ENCODE measurements at places on chromosomes 13 and 19.

GRCh38 chr19:36246006-36246481 lies 31.1 kb downstream of the ZNF146 start:
- peak; percentile 8 for DNase-seq

GRCh38 chr19:4969772-4970531 lies 1.0 kb downstream of the KDM4B start:
- DNase-seq, result peak; percentile 32

DNA sequence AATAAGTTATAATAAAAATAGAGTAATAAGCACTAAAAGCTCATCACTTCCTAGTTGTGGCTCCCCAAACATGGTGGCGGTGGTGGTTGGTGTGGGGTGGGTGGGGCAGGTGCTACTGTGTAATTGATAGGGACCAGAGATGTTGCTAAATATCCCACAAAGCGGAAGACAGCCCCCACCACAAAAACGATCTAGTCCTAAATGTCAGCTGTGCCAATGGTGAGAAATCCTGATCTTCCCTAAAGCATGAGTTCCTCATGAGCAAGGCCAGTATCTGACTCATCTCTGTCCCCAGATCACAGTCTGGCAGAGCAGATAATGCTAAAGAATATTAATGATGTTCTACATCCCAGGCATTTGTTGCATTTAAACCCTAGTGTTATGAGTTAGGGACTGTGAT lies 1.9 kb upstream of the EDDM13 start:
- no peak for DNase-seq

GRCh38 chr13:95671597-95671996 lies 5.3 kb upstream of the DNAJC3 start:
- DNase-seq, result no peak

DNA sequence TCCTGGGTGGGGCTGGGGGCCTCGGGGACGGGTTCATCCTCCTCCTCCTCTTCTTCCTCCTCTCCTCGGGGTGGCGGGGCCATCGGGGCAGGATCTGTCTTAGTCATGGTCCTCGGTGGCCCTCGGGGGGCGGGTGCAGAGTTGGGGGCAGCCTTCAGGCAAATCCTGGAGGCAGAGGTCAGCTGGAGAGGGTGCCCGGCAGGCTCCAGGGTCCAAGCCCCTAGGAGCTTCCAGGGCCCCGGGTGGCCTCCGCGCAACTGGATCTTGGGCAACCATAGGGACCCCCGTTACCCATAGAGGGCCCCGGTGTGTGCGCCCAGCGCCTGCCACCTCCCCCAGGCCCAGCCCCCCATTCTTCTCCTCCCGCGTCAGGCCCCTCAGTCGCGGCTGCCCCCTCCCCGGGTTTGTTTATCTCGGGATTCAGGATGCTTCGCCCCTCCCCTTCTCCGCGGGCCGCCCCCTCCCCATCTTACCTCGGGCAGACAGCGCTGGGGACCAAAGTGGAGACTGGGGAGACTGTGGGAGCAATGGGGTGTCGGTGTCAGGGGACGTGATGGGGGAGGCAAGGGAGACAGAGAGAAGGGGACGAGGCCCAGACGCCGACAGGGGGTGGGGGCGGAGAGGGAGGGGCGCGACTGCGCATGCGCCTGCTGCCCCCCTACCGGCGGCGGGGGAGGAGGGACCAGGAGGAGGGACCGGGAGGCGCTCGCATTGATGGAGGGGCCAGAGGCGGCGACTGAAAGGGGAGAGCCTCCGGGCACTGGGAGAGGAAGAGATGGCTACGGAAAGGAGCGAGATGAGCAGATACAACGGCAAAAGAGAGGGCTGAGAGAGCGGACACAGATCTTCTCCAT lies at the start of gene CLIP3:
TSS of gene CLIP3 (minus strand) at position 623 of the 854 bp plus-strand sequence. CDS start at position 107, 516 bp downstream.
- DNase-seq, result peak; percentile 81

- no peak for DNase-seq
Measured at GRCh38 chr19:44878120-44878865, 12.8 kb upstream of the TOMM40 start.

GRCh38 chr13:66617786-66618185 lies 612.4 kb downstream of the PCDH9 start:
- no peak for DNase-seq

All from cardiac fibroblast (primary cell).